Left cardiac atrium (tissue), 4 donors: ENCODE measurements at places on chromosomes 2 and 18. TPM values are rescaled to one million over a fixed set of nuclear protein-coding genes. Genes with fewer than 3 reads are reported as not detected.

GRCh38 chr2:223941579-223942277, 3.4 kb downstream of the WDFY1 start:
- DNase-seq: no peak

GRCh38 chr2:60796573-60797509, 40.8 kb downstream of the PAPOLG start:
- DNase-seq: no peak

DNA sequence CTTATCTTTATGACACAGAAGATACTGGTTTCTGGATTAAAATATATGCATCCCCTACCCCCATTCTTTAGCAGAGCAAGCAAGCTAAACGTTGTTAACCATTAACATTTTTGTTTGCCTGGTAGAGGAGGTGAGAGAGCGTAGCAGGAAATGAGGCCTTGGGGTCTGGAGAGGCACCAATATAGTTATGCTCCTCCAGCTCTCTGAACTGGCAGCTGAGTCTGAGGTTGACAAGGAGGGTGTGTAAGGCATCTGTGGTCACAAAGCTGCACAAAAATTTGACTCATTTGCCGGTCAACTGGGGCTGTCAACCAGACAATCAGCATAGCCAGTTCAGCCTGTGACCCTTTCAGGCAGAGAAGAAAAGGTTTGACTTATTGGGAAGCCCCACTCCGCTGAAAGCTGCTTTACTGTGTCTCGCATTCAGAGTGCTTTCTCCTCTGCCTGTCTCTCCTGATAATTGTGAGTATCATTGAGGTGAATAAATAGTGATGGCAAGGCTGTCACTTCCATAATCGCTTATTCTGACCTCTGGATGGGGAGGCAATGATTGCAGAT, 647.5 kb upstream of the SETBP1 start:
- no peak for DNase-seq

DNA sequence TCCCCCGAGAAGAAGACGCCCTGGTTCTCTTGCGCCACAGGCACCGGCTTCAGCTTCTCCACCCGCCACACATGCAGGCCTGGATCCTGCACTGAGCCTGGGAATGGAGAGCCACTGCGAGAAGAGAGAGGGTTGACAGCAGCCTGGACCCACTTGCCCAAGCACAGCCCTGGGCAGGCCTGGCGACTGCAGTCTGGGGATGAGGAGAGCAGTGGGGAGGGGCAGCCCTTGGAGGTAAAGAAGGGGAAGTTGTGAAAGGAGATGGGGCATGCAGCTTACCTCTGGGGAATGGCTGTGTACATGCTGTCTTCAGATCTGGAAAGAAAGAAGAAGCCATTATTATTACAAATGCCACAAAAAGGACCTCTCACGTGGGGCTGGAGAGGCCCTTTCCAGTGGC, 8.3 kb downstream of the CAPG start:
- no peak for DNase-seq

GRCh38 chr18:13279181-13280069, 60.9 kb downstream of the LDLRAD4 start:
- no peak for DNase-seq

- no peak for DNase-seq
These were observed 46.6 kb upstream of the CTLA4 start for GRCh38 chr2:203820969-203821368.

DNA sequence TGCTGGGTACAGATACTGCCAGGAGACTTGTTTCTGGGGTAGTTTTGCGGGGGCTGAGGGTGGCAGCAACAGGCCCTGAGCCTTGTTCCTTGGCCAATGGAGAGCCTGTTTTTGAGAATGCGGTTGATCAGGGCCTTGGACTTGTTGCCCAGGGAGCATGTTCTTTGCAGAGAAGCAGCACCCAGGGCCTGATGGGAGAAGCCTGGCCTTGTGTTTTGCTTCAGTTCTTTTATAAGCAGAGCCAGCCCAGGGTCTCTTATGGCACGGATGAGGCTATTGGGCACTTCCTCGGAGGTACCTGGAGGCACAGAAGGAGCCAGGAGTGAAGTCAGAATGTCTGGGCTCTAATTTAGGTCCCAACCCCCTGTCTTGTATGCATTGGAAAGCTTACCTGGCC, 85.1 kb upstream of the MCFD2 start:
- DNase-seq: no peak

The TMEM247 gene
- not detected for total RNA-seq

The DPP10 gene
- 0.38 TPM for total RNA-seq

The TACR1 gene
- 0.58 TPM for total RNA-seq

The UGT1A3 gene
- not detected for total RNA-seq
